ENCODE measurements at places on chromosomes 4 and X.

- no peak for DNase-seq
Measured at GRCh38 chr4:99665983-99666382, 8.4 kb upstream of the C4orf54 start.

DNA sequence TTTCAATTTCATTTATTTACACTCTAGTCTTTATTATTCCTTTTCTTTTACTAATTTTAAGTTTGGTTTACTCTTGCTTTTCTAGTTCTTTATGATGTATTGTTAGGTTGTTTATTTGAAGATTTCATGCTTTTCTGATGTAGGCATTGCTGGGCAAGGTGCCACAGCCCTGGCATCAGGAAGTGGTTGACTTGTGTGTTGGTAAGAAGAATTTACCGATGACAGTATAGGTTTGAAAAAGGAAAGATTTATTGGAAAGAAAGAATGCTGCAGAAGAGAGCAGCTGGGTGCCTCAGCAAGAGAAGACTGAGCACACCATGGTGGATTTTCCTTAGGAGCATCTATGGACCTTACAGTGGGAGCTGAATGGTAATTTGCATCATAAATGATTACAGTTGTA, 153.2 kb downstream of the KLF8 start:
- DNase-seq = no peak

- peak; percentile 79 for DNase-seq
Measured at GRCh38 chr4:98113012-98113411, 30.3 kb downstream of the STPG2 start.

DNA sequence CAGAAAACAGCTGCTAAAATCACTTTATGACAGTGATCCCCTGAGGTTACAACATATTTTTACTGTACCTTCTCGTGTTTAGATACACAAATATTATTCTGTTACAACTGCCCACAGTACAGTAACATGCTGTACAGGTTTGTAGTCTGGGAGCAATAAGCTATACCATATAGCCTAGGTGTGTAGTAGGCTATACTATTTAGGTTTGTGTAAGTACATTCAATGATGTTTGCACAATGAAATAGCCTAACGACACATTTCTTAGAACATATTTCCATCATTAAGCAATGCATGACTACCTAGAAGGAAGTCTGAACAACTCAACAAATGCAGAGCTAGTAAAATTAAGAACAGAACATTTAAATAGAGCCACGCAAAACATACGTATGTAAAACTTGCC, 112.7 kb downstream of the ZAR1 start:
- DNase-seq = no peak

GRCh38 chrX:39171686-39172085, 370.4 kb downstream of the MID1IP1 start:
- DNase-seq = no peak

GRCh38 chrX:25002661-25003020, 13.1 kb downstream of the ARX start:
- DNase-seq = no peak

- no peak for DNase-seq
Measured at GRCh38 chr4:4923201-4923600, 63.7 kb downstream of the MSX1 start.

DNA sequence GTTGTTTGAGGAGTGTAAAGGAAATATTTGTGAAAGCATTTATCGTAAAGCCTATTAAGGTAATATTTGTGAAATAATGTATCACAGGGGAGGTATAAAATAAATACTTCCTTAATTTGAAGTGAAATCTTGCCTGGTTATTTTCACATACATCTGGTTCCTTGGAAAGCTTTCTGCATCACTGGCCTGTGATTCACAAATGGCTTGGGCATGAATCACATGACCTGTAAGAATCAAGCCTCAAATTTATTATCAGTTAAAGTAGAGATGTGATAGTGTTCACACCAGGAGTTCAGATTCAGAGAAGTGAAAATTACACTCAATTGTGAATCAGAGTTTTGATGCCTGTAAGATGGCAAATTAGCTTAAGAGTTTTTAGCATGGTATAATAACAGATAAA, 1911.4 kb downstream of the STIM2 start:
- no peak for DNase-seq

DNA sequence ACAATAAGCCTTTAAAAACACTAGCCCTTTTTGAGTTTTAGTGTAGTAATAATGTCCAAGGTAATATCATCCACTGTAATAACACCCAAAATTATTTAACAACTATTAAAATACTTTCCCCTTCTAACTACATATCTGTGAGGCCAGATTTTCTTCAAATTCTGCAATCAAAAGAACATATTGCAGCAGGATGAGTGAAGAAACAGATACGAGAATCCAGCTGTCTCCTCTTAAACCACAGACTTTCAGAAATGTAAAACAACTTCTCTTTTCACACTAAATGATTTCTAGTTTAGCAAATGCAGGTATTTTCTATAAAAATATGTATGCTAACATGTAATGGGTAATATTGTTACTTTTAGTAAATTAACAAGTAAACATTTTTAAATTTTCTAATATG, 148.9 kb downstream of the PRDM5 start:
- DNase-seq = no peak

DNA sequence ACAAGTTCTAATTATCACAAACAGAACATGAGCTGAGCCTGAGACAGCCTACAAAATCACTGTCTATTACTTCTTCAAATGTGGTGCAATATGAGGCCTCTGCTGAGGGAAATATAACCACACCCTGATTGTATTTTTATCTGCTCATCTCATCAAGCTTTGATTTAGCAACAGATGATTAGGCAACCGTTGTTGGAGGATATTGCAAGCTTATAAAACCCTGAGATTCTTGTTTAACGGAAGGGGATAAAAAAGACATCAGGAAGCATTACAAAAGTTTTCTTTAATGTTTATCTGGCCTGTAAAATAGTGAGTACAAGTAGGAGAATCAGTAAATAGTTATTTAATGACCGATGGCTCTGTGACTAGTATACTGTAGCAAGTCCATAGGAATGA, 108.5 kb downstream of the ZNF330 start:
- no peak for DNase-seq

- DNase-seq = no peak
Measured at GRCh38 chr4:2295900-2296442, 34.1 kb upstream of the MXD4 start.

GRCh38 chrX:7606039-7606652, 236.8 kb upstream of the VCX start:
- DNase-seq = no peak

DNA sequence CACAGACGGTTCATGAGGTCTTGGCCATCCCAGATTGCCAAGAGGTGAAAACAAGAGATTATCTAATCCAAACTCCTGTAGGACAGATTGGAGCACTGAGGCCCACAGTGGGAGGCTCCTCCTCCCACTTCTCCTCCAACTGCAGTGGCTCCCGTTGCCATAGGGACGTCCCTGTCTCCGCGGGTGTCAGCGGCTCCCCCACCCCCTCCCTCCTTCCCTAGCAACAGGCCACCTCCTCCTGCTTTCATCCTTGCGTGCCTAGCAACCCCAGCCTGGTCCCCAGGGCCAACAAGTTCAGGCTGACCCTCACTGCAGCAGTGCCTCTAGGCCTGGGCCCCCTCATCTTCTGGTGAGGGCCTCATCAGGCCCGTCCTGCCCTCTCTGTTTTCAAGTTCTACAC, 6.8 kb upstream of the IQSEC2 start:
- peak; percentile 86 for DNase-seq

GRCh38 chr4:2289311-2289954, 27.5 kb upstream of the MXD4 start:
- no peak for DNase-seq

- DNase-seq = peak; percentile 13
Measured at GRCh38 chr4:109729117-109729717, 653 bp downstream of the PLA2G12A start.
